C1 segment of cervical spinal cord (tissue), 14 donors: ENCODE measurements at places on chromosomes 5 and 9.

DNA sequence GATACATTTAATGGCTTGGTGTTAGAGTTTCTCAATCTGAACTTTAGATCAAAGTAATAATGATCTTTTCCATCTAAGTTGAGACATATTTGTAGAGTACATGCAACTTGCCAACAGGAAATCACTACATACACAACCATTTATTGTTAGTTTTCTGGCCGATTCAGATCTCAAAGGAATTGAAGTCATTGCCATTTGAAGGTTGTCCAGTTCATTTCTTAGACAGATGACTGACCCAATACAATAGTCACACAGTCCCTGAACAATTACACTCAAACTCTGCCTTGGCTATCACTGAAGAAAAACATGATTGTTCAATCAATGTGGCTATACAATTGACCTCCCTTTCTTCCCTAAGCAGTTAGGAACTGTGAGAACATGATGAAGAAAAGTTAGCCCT is 753.2 kb upstream of the RIOK2 start:
- DNase-seq = no peak

DNA sequence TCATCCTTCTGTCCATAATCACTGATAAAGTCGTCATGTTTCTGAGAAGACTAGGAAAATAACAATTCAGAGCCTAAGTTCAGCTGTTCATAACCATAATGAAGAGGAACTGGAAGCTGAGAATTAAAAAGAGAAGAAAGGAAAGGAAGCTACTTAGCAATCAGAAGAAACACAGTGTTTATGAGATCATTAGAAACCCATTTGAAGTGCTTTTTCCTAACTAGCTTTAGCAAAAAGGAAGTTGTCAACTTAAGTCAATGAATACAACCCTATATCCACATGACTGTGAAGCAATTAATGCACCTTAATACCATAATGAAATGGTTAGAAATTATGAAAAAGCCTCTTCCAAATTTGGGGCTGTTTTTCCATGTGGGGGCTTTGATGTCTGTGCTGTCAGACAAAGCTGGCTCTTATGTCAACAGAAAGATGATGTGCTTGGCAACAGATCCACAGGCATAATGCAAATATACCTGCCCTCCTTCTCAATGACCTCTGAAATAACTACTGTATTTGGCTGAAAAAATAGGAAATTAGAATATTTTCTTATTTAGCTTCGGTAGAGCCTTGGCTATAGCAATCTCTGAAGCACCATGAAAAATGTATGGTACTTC is 463.5 kb downstream of the RASEF start:
- DNase-seq = no peak

GRCh38 chr5:14503017-14503680 is 78.4 kb upstream of the OTULINL start:
- DNase-seq = no peak

GRCh38 chr9:20558566-20559016 is 63.7 kb downstream of the MLLT3 start:
- DNase-seq = no peak

DNA sequence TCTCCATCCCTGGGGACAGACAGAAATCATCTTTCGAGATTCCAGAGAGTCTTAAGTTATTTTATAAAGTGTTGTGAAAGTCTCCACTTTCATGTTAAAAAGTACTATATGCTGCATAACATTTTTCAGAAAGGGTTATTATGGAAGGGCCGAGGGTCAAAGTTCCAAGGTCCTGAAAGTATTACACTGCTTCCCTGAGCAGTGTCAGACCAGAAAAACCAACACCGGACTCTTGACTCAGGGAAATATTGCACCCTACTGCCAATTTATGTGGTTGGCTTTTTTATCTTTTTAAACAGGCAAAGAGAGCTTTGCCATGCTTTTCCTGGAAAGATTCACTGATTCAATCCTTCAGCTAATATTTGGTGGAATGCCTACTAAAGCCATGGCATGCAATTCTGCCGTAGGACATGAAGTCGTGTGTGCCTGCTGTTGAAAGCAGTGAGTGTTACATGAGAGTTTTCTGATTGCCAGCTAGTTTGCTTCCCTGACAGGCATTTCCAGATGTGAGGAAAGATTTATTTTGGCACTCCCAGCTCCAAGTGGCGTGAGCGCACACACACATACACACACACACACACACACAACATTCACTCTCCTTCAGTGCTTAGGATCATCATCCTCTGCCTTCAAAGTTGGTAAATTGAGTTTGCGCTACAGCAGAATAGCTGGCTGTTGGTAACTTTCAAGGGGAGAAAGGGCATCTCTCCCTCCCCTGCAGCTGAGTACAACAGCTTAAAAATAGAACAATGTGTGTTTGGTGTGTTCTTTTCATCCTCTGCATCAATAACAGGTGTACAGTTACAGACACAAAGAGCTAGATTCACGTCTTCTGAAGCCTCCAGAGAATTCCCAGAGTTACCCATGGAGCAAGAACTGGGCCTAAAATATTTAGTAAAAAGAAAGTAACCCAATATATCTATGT is 45.6 kb downstream of the SLC1A3 start:
- DNase-seq = no peak

GRCh38 chr9:84668196-84669012 is 1.1 kb upstream of the NTRK2 start:
- DNase-seq = peak; percentile 75

- DNase-seq = no peak
Measured at GRCh38 chr5:173204185-173204979, 30.6 kb downstream of the NKX2-5 start.

GRCh38 chr9:80518441-80518840 is 946.7 kb downstream of the TLE4 start:
- no peak for DNase-seq

GRCh38 chr5:126636956-126637355 is 36.2 kb downstream of the PHAX start:
- no peak for DNase-seq

DNA sequence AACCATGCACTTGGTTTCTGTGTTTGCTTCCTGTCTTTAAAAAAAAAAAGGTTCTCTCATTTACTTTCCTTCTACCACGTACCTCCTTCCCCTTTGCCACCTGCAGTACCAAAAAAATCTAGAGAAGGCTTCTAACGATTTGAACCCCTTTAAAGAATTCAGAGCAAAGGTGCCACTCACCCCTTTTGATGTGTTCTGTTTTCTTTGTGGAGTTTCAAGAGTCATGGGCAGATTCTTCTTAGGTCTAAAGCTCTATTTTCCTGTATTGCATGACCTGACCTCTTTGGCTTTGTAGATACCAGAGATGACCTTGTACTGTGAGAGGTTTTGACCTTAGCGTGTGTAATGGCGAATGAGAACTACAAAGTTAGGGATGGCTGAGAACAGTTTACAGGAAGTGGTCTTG is 29.0 kb downstream of the TXNDC8 start:
- no peak for DNase-seq

DNA sequence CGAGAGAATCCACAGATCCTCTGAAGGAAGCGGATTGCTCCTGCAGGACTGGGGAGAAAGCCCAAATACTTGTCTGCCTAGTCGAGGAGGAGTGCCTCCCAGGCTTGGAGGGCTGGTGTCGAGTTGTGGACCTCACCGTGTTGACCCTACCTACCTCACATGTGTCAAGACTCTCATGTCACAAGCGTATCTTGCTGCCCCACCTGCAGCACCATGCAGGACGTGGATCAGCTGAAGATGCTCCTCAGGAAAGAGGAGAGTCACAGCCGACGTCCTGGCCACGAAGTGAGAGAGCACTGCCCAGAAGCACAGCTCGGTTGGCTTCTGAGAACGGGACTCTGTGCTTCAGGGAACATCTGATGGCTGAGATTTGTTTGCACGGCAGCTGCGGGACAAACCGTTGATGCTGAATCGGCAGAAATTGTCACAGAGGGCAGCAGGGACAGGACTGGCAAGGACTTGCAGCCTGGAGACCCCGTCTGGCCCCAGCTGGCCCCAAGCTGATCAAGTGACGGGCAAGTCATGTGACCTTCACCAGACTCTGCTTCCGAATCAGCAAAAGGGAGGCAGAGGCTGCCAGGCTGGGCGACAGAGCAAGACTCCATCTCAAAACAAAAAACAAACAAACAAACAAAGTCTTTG is 119.1 kb upstream of the ITGA1 start:
- no peak for DNase-seq

GRCh38 chr9:83346655-83347420 is 191.4 kb downstream of the FRMD3 start:
- DNase-seq = no peak

- no peak for DNase-seq
Measured at GRCh38 chr9:133066181-133066983, 4.6 kb downstream of the CEL start.

DNA sequence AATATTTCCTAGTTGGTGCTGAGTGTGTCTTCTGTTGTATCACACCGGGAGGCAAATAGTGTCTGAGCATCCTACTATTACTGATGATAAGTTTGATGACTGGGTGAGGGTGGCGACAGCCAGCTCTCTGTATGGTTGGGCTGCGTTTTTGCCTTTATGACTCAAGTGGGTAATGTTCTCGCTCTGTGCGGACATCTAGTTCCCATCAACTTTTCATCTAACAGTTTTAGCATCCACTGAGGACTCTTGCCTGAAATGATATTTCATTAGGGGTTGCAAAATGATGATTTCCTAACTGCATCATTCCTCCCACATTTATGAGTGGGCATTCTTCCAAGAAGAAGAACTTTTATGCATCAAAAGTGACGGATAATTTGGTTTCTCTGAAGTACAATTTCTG is 26.5 kb downstream of the HMCN2 start:
- no peak for DNase-seq

- DNase-seq = no peak
Measured at GRCh38 chr5:68505917-68506860, 290.6 kb downstream of the PIK3R1 start.

- peak; percentile 51 for DNase-seq
Measured at GRCh38 chr5:81779125-81779915, 28.4 kb upstream of the SSBP2 start.

- DNase-seq = no peak
Measured at GRCh38 chr9:101567725-101568350, 26.9 kb downstream of the PPP3R2 start.

- no peak for DNase-seq
Measured at GRCh38 chr5:158301186-158301585, 442.2 kb upstream of the CLINT1 start.

DNA sequence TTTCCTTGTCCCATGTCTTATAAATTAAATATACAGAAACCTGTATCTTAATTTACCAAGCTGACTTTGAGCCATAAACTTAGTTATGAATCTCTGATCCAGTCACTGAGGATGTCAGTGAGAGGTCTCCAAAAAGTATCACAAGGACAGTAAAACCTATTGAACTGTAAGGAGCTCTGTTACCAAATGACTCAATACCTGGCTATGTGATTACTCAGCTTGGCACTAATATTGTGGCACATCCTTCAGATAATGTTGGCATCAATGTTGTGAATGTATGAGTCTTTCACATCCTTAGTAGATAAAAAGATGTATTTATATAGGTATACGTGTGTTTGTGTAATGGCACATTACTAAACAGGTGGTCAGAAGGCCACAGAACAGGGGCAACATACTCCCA is 18.0 kb upstream of the CAPSL start:
- DNase-seq = no peak

- no peak for DNase-seq
Measured at GRCh38 chr9:105911104-105911911, 217.0 kb downstream of the TMEM38B start.

GRCh38 chr9:114174557-114174875 is 19.2 kb downstream of the COL27A1 start:
- DNase-seq = no peak

GRCh38 chr5:53326424-53327153 is 153.8 kb upstream of the FST start:
- DNase-seq = no peak

DNA sequence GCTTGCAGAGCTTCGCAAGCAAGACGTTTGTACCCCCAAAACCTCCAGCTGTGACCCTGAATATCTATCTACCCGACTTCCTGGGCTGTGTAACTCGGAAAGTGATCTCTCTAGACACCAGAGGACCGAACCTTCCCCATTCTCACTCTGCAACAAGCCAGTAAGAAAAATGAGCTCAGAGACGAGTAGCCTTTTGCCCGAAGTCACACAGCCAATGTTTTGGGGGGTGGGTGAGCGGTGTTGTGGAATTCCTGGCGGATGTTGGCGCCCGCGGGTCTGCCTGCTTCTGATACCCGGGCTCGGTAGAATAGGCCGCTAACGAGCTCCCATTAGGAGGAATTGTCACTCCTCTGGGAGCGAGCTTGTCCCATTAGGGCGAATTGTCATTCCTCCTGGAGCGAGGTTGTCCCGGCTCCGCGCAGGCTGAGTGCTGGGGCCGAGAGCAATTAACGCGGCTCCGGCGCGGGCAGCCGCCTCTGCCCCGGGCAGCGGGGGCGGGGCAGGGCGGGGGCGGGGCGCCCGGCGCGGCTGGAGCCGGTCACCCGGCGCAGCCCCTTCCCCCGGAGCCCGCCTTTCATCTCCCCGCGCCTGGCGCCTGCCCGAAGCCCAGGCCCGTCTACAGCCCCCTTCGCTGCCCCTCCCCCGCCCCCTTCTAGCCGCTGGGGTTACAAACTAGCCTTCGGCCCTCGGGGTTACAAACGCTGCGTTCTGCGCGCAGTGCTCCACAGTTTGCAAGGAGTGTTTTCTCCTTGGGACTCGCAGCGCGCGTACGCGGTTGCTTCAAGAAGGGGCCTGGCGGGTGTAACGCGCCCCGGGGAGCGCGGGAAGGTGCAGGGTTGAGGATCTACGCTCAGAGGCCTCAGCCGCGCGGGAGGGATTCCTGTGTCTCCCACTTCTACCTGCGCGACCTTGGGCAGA is 3.5 kb upstream of the MSX2 start:
- DNase-seq = no peak

DNA sequence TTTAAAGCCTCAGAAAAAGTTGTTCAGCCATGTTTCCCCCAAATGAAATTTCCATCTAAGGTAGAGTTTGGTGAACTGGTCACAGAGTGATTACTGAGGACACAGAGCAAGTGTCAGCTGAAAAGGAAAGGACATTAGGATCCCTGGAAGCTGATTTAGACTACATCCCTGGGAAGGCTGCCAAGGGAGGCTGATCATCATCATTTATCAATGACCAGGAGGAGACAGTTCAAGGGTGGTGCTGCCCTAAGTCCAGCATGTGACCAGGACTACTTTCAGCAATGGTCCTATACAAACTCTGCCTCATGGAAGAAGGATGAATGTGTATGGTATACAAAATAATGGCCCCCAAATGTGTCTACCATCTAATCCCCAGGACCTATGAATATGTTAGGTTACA is 120.6 kb downstream of the PIK3R1 start:
- no peak for DNase-seq

DNA sequence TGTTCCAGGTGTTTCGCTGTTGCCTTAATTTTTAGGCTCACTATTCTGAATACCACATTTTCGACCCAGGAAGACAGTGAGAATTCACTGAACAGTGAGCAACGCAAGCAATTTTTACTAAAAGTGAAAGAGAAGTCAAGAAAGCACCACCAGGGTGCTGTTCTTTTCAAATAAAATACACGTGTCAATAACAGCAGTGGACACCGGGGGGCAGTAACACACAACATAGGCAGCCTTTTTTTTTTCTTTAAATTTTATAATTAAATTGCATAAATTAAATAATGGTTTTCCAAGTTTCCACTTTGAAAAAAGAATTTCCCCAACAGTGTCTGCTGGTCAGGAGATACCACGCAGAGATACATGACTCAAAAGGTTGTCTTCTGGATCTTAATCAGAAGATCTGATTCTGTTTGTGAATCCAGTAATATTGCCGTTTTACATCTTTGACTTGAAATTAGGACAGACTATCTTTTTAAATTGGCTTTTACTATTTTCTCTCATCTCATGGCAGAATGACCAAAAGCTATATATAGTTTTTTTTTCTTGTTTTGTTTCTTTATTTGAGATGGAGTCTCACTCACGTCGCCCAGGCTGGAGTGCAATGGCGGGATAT is 47.1 kb upstream of the SH3GL2 start:
- peak; percentile 2 for DNase-seq

- DNase-seq = no peak
Measured at GRCh38 chr5:32261198-32261597, 51.5 kb downstream of the MTMR12 start.

GRCh38 chr9:36566813-36567221 is 5.9 kb upstream of the MELK start:
- peak; percentile 66 for DNase-seq
